ENCODE measurements at places on chromosomes 3 and 15. TPM values are rescaled to one million over a fixed set of nuclear protein-coding genes. Genes with fewer than 3 reads are reported as not detected.

Gene MST1
- total RNA-seq, result 2.6 TPM

Gene SKIC8
- 38.7 TPM for total RNA-seq

GRCh38 chr3:139564294-139564861 is 24.8 kb upstream of the RBP1 start:
- H3K4me3 ChIP-seq, result no peak overlapping the region

DNA sequence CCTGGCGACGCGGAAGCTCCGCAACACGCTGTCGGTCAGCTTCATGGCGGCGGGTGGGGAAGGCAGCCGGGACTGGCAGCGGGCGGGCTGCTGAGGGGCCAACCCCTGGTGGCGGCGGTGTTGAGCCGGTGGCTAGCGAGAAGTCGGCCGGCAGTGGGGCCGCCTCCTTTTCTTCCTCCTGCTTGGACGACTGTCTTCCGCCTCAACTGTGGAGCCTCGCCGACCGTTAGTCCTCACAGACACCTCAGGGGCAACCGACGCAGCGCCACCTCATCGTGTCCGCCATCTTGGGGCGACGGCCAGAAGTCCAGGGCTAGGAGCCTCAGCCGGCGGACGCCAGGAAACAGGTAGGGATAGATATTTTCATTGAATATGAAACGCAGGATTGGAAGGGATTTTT is 875.1 kb downstream of the NSUN3 start:
- H3K27ac ChIP-seq, result no peak overlapping the region
- H3K4me3 ChIP-seq, result no peak overlapping the region
- no peaks in the 10 kb centered on the region for H3K27me3 ChIP-seq
- no peaks in the 10 kb centered on the region for H3K4me1 ChIP-seq
- no peak for DNase-seq
